ENCODE measurements at places on chromosomes 7 and 10.

DNA sequence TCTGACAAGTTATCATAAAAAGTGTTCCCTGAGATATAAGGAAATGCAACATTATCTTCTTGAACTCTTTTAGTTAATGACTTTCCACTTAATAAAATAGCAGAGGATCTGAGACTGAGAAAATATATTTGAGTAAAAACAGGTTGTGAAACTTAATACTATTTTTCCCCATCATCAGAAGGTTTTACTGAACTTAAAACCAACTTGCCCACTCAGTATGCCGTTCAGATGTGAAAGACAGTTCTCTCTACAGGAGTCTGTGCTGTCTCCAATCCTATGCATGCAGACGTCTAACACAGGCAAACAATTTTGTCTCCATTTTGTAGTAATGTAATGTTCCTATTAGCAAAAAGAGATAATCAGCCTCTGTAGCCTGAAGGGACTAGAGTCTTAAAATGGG, 38.2 kb upstream of the CYP2C18 start:
- no peak for DNase-seq

DNA sequence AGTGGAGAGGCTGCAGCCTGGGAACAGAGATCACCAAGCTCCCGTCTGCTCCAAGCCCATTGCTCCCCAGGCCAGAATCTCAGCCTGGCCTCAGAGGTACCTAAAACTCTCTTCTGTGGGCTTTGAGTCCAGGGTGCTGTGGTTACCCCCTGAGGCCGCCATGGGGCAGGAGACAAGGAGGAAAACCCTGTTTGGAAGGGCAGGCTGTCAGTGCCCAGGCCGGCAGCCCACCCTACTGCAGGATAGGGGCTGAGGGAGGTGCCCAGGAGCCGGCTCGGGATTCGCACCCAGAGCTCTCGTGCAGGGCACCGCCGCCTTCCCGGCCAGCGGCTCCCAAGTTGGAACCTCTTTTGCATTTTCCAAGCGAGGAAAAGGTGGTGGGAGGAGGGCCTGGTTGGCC, 24.5 kb downstream of the UNCX start:
- no peak for DNase-seq

GRCh38 chr10:49571388-49571787, 32.5 kb upstream of the ERCC6 start:
- no peak for DNase-seq

- peak; percentile 30 for DNase-seq
Observed at GRCh38 chr10:95864906-95865813, 42.6 kb upstream of the CC2D2B start.

DNA sequence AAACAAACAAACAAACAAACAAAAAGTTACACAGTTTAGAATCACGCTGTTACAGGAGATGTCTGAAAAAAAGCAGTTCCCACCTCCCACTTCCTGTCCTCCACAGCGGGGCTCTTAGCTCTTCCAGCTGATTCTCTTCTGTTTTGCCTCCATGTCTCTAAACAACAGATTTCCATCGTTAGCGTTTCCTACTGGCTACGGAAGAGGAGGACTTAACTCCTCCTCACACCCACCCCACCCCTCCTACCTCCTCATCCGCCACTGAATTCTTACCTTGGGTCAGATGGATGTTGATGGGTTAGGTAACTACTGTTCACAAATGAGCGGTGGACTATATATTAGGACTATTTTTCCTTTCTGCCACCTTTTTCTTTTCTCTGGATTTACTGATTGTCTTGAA, 36.8 kb upstream of the NUB1 start:
- DNase-seq, result no peak

DNA sequence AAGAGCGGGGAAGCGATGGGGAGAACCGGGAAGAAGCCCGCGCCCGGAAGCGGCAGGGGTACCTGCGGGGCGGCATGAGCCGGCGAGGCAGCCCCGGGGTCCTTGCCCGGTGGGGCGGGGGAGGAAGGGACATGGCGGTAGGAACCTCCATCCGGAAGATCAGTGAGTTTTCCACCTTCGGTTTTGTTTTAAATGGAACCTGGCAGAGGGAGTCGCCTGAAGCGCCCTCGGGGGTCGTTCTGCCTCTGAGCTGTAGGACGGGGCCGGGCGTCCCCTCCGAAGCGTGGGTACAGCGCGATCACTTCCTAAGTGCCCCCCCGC, 471 bp downstream of the PFKP start:
- no peak for DNase-seq

GRCh38 chr10:106487726-106488125, 676.8 kb downstream of the SORCS1 start:
- no peak for DNase-seq

GRCh38 chr10:24465891-24466818, 257.2 kb downstream of the KIAA1217 start:
- DNase-seq, result no peak

DNA sequence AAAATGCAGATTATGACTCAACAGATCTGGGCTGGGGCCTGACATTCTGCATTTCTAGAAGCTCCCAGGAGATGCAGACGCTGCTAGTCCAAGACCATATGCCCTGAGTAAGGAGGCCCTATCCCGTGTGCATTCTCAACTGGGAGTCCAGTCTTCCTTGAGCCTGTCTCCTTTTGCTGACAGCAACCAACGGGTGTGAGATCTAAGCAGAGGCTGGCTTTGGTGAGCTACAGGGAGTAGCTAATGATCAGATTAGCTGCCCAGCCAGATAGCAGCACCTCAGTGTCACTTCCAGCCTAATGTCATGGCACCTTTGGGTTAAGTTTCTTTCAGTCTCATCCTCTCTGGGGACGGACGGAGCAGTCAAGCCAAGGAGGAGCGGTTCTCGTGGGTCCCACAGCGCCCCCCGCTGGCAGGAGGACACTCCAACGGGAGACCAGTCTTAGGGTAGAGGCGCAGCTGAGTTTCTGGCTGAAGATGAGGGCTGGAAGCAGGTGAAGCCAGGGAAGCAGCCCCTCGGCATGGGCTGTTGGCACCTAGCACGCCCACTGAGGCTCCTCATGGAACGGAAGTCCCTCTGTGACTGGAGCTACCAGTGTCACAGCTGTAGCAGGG, 154.0 kb downstream of the CCDC3 start:
- DNase-seq, result no peak

DNA sequence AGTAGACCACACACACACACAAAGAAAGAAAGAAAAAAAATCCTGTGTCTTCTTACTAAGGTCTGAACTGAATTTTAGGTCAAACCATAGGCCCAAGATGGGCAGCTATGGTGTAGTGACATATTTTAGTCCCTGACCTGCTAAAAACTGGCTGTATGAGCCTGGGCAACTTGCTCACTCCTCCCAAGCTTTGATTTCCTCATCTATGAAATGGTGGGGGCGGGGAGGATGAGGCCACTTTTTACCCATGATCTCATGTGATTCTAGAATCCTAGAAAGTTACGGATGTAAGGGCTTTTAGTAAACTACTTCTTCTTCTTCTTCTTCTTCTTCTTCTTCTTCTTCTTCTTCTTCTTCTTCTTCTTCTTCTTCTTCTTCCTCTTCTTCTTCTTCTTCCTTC, 6.1 kb upstream of the CCL24 start:
- no peak for DNase-seq

DNA sequence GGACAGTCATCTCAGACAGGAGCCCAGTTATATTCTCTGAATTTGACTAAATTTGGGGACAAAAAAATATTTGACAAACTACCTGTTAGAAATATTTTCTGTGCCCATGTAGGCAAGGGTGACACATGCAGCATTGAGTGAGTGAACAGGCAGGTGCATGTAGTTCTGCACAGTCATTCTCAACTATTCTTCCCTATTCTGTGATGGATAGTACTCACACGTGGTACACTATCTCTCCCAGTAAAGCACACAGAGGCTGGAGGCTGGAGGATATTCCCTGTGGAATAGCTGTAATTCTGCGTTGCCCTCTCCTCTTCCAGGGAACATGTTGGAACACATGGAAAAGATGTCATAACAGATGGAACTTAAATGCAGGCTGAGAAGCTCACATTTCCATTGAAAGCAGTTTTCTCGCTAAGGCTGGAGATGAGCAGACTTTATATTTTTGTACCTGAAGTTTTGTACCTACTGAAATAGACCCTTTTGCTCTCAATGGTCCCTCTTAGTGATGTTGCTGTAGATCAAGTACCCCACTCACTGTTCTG, 75.0 kb downstream of the GPR141 start:
- no peak for DNase-seq

DNA sequence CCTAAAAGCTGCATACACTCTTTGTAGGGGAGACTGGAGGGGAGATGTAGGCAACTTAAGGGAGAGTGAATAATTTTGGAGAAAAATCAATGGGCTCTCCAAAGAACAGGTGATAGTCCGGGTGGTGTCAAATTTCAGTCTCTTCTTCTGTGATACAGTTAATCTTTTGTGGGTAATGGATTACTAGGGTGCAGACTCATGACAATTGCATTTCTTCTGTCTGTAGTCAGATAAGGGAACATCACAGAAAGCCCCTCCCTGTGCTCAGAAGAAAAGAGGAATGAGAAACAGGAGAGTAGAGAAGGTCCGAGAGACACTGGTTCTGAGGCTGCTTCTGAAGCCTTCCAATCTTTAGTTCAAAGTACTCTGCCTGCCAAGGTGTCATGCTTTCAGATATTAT, 1140.7 kb upstream of the LRRN3 start:
- DNase-seq, result no peak

DNA sequence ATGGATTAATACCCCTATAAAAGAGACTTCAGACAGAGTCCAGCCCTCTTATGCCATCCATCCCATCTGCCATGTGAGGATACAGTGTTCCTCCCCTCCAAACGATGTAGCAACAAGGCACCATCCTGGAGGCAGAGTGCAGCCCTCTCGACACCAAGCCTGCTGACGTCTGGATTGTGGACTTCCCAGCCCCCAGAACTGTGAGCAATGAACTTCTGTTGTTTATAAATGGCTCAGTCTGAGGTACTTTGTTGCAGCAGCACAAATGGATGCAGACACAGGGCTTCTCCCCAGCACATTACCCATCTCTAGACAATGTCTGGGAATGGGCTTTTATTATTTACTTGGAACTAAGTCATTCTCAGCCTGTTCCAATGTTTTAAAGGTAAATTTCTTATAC, 195.6 kb downstream of the WDR37 start:
- DNase-seq, result no peak

- DNase-seq, result no peak
Observed at GRCh38 chr10:125882596-125882995, 1.5 kb upstream of the DHX32 start.

DNA sequence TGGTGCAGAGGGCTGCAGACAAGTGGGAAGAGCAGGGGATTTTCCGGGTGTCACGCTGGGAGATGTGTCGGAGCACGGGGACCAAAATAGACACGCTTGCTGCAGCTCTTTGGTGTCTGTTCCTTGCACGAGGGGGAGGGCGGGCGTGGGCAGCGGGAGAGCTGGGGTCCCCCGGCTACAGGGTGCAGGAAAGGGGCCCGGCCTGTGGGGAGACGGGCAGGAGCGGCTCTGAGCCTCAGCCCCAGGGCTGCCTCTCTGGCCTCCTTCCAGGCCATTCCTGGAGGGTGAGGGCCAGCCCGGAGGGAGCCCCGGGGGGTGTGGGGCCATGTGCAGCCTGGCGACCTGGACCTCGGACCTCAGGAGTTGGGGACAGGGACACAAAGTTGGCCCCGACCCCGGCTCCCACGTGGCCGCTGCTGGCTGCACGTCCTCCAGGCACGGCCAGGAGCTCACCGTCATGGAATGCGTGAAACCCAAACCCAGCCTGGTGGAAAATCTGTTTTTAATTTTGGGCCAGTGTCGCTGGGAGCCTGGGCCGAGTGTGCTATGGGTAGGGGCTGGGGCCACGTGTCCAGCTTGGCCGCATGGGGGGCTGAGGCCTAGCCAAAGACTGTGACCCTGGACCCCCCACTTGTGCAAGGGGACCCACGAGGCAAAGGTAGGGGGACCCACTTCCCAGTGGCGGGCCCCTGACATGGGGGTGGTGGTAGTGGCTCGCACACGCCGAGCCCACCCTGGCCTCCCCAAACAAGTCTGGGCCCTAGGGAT, 6.6 kb downstream of the TTYH3 start:
- no peak for DNase-seq

- no peak for DNase-seq
Observed at GRCh38 chr10:132139526-132139925, 47.2 kb upstream of the DPYSL4 start.

DNA sequence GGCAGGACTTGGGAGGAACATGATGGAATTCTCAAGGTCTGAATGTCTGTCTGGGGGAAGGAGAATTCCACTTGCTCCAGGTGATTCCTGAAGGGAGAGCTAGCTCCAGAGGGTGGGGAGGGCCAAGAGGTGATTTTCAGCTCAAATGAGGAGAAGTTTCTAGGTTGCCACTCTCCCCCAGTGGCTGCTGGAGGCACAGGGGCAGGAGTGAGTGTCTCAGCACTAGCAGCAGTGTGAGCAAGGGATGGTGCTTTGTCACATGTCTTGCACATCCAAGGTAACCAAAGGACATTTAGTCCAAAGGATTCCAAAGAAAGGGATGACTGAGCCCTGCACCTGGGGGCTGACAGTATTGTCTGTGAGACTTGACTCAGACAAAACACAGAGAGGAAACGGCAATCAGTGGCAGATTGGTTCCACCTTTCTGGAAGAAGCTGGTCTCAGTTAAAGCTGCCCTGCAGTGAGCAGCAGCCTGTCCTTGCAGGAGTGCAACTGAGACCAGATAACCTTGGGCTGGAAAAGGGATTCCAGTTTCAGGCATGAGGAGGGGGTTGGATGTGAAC, 51.2 kb upstream of the PCBD1 start:
- DNase-seq, result no peak

DNA sequence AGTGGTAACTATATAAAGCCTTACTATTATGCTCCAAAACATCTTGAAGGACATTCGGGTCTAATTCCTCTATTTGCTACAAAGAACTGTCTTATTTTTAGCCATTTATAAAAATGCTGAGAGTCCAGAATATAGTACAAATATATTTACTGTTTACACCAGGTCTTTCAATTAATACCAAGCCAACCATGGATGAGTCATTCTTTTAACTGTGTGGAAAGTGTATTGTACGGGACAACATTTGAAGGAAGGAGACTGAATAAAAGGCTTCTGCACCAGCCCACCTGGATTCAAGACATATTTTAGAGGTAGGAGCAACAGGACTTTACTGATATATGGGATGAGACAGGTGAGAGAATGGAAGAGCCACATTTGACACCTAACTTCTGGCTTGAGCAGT, 35.4 kb downstream of the MASTL start:
- no peak for DNase-seq
